ENCODE measurements at places on chromosomes 12 and 14.

GRCh38 chr12:53059434-53060063, 9.7 kb downstream of the TNS2 start:
- no peak for DNase-seq

- peak; percentile 36 for DNase-seq
Measured at GRCh38 chr12:51883998-51884675, 3.8 kb upstream of the ANKRD33 start.

GRCh38 chr12:26690601-26691000, 142.4 kb downstream of the ITPR2 start:
- no peak for DNase-seq

DNA sequence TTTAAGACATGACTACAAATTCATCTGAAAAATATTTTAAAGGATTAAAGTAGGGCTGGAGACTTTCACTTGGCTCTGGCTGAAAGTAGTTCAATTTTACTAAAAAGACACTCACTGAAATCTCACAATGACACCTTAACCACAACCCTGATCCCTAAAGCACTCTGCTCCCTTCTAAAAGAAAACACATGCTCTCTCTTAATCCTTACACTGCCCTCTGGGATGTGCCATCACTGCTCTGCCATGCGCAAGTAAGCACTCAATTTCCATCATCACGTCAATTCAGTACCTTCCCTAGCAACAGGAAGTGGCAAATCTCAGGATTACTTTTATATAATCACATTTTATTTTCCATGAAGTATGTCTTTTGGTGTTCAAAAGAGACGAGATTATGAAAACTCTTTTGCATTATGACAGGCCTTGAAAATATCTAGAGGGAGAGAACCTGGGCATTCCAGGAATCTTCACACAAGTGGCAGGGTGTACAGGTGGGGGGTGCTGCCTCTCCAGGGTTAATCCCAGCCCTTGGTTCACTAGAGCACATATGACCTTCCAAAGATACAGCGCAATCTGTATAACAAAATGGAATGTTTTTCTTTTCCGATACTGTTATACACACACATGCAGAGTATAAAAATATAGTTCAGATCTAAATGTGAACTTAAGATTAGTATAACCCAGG, 7.3 kb downstream of the ATG14 start:
- no peak for DNase-seq

DNA sequence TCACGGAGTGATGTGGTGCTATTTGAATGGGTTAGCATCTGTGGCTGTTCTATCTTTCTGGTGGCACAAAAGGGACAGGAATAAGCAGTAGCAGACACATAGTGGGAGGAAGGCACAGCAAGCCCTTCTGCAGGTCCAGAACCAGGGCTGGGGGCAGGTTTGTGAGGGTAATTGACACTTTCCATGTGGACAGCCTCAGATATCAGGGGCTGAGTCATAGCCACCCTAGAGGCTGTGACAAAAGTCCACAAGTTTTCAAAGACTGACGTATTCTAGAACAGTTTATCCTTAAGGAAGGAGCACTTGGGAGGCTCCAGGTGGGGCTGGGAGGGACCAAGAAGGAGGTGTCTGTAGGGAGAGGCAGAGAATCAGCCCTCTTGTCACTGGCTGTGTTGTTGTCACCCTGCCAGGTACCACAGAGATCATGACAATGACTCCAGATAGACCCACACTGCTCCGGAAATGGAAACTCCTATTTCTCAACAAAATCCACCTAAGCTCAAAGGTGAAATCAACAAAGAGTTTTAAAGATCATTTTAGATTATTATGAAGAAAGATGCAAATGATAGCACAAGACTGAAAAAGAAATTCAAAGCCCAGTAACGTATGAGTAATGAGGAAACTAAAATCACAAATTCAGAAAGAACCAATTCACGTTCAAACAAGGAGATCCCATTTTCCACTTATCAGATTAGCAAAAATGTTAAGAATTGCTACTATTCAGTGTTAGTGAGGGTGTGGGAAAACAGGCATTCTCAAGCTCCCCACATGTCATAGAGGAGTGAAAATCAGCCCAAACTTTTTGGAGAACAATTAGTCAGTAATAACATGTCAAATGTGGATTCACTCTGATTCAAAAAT, 48.3 kb downstream of the NFKBIA start:
- DNase-seq: peak; percentile 86

DNA sequence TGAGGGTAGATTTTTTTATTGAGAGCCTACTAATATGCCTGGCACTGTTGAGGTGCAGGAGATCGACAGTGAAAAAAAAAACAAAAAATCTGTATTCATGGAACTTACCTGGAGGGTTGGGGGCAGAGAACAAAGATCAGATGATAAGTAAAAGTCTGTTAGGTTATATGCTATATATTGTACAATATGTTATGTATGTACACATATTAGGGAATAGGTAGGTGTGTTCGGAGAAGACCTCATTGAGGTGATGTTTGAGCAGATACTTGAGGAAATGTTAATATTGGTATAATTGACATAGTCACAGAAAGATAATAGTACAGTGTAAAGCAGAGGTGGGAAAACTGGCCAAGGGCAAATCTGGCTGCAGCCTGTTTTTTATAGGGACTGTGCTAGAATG, 5.6 kb downstream of the ARF6 start:
- DNase-seq: no peak

DNA sequence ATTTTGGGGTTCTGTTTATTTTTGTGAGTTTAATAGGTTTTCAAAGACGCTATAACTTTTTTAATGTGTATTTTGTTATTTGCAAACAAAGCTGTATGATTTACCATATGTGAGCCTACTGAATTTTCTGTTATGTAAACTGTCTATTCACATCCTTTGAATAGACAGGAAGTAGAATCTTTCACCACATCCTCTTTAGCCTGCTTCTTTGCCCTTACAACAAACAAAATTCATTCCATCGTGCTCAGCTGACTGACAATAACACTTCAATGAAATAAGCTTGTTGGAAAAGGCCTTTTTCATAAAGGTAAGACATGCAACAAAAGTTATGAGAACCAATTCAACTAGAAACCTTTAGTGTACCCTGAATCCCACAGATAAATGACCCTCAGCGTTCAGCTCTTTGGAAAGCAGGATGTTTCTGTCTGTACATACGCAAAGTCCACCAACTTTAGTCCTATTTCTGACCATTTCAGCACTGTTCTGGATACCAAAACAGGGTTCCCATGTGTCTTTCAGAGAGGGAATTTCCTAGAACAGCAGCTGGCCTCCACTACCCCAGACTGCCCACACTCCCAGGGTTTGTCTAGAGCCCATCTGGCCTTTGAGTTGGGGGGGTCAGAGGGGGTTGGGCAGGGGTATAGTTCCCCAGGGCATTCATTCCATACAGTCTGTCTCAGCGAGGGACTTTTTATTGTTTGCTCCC, 71.3 kb downstream of the DUSP6 start:
- no peak for DNase-seq

DNA sequence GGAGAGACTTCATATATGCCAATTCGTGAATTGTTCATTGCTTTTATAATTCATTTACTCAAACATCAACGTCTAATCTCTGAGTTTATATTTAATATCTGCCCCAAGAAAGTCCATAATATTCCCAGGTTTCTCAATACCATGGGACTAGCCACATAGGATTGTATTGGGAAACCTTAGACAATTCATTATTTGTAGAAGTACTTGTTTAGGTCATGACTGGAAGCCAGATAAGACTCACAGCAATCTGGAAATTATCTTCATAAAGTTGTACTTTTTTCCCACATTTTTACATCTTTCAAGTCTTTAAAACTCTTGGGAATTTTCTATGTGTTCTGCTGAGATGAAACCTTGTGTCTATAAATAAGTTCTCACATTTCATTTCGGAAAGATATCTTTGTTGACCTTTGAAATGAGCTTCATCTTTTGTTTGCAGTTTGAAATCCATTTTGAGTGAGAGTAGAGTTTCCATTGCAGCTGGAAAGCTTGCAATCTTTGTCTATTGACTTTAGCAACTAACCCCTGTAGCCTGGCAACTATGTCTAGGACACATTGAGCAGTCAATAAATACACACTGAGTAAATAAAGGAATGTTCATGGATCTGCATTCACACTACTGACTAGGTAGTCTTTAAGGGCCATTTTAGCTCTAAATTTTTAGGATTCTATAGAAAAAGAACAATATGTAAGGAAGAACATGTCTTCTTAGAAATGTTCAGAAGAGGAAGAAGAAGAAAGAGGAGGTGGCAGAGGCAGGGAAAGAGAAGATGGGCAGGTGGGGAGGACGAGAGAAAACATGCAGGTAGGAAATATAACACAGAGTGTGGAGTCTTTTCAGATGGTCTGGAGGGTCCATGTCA, 154.4 kb downstream of the LRIG3 start:
- DNase-seq: peak; percentile 1

GRCh38 chr14:35444104-35444503, 39.6 kb upstream of the NFKBIA start:
- no peak for DNase-seq

- no peak for DNase-seq
Measured at GRCh38 chr14:32933629-32934072, 5.0 kb upstream of the NPAS3 start.

- DNase-seq: no peak
Measured at GRCh38 chr14:104157016-104157928, 18.9 kb downstream of the KIF26A start.

DNA sequence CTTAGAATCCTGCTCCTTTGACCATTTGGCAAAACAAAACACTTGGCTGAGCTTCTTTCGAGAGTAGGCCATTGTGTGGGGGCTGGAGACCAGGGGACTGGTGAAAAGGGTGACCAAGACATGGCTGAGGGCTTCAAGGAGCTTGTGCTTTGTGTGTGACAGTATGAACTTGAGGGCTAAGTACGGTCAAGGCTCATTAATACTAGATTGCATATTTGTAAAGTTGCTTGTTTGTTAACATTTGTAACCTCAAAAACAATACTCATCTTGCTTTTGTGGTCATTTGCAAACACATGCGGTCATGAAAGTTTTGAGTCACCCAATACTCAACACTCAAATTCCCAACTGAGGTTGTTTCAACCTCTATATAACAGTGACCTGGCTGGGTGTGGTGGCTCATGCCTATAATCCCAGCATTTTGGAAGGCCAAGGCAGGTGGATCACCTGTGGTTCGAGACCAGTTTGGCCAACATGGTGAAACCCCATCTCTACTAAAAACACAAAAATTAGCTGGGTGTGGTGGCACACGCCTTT, 42.5 kb downstream of the ZFYVE26 start:
- no peak for DNase-seq

GRCh38 chr12:30878024-30878423, 48.5 kb upstream of the TSPAN11 start:
- DNase-seq: no peak

DNA sequence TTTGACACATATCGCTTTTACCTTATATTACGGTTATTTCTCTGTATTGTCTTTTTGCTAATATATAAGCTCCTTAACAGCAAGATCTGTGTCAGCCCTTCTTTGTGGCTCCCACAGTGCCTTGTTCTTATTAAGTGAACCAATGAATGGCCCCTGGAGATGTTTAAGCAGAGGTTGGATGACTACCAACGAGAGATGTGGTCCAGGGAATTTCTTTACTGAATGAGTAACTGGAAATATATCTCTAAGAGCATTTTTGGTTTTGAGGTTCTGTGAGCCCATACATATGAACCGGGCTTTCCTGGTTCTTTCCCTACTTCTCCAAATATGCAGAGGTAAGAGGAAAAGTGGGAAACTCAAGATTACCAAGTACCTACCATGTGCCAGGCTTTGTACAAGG, 23.5 kb downstream of the CALCOCO1 start:
- no peak for DNase-seq
